Endothelial cell (in vitro differentiated cells): ENCODE measurements at places on chromosomes 2 and 18. TPM values are rescaled to one million over a fixed set of nuclear protein-coding genes. Genes with fewer than 3 reads are reported as not detected.
A peak's percentile ranks its signal among the peaks of the same experiment; 100 is the strongest.

GRCh38 chr2:219901155-219901554 is 273.7 kb downstream of the SLC4A3 start:
- no peaks in the 10 kb centered on the region for H3K36me3 ChIP-seq
- H3K4me3 ChIP-seq, result no peak overlapping the region
- DNase-seq, result no peak

DNA sequence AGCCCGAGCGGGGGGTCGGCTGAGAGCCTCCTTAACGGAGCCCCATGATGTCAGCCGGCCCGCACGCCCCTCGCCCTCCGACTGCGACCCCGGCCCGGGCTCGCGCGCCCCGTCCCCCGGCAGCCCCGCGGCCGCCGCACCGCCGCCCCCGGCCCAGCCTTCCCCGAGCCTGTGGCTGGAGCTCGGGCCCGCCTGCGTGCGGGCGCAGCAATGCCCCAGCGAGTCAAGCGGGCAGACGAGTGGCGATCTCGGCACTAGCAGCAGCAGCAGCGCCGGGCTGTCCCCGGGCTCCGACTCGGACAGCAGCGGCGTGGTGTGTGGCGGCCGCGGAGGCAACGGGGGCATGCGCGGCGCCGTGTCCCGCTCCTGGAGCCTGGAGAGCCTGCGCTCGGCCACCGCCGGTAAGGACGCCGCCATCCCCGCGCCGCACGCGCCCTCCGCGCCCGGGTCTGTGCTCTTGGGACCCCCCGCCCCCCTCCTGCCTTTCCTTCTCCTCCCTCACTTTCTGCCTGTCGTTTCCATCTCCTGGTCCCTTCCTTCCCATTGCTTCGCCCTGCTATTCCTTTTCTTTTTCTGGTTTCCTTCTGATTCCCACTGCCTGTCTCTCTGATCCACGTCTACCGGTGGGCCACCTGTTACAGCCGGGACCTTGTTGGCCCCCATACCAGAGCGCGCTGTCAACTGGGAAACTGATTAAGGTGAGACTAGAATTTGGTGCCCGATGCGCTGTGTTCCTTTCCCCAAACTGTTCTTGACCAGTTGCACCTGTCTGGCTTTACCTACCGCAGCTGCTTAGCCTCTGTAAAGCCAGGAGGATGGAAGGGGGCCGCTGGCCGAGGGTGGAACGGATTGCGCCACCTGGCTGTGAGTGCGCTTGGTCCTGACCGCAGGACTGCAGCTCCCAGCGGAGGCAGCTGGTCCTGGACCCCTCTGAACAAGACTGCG is 127.4 kb downstream of the ARHGEF4 start:
- peak; percentile 76 for DNase-seq
- peak overlapping the region; percentile 94 for H3K4me3 ChIP-seq
- H3K27ac ChIP-seq, result peak overlapping the region; percentile 88
- H3K4me1 ChIP-seq, result peaks cover 51% of the 10 kb centered on the region
- peaks cover 17% of the 10 kb centered on the region for H3K36me3 ChIP-seq

Gene HJURP
- 11.4 TPM for total RNA-seq

Gene LBX2
- not detected for total RNA-seq

Gene FAM210A
- 15.4 TPM for total RNA-seq
